ENCODE measurements at places on chromosomes 5 and 9.

DNA sequence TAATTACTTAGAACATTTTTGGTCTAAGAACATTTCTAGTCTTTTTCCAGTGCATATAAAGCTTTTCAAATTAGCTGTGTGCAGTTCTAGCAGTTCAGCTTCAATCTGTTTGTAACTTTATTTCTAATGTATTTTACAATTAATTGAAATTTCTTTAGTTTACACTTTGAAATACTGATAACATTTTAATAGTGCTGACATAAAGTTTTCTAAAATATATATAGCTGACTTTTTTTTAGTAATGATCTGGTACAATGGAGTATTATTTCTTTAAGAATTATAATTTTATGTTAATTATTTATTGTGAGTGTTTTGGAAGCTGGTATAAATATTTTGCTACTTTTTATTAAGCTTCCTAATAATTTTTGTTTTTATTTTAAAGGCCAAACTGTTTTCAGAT is 43.3 kb downstream of the CCNH start:
- no peak for DNase-seq

GRCh38 chr5:2900360-2900759 is 148.9 kb upstream of the IRX2 start:
- no peak for DNase-seq

DNA sequence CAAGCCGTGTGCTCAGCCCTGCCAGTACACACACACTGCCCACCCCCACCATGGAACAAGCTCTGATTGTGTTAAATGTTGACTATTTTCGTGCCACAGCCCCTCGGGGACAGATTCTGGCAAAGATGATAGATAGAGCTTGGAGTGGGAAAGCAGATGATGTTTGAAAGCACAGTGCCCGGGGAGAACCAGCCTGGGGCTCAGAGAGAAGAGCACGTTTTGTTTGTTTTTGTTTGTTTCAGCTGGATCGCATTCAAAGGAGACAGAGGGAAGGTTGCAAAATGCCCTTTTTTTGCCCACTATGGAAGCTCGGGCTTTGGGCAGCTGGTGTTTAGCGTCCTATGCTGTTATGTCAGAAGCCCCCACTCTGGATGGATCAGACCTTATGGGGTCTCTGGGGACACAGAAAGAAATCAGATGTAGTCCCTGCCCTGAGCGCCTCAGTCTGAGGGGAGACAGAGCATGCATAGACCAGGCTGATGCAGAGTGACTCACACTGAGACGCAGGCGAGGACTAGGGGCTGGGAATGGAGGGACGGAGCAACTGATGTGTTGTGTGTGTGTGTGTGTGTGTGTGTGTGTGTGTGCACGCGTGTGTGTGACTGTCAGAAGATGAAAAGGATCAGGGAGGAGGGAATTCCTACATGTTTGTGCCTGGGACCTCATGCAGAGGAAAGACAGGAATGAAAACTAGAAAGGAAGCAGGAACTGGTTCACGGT is 229.7 kb downstream of the MELK start:
- no peak for DNase-seq

DNA sequence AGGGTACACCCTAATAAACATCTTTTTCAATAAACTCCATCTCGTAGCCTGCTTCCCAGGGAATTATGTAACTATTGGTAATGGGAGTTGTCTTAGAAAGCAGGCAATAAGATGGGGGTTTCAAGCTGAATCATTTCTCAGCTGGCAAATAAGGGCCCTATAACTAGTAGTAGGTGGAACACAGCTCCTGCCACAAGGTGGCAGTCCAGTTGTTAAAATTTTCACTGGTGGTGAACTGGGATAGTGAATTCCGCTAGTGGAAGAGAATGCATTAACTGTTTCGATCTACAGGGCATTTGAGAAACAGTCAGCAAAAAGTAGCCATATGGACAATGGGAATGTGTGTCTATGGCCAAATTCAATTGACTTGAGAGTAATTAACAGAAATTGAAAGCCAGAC is 27.7 kb downstream of the PCDHB15 start:
- no peak for DNase-seq

- no peak for DNase-seq
These were observed 35.7 kb upstream of the LURAP1L start for GRCh38 chr9:12739014-12739652.

GRCh38 chr9:105975886-105976645 is 281.7 kb downstream of the TMEM38B start:
- DNase-seq: no peak

DNA sequence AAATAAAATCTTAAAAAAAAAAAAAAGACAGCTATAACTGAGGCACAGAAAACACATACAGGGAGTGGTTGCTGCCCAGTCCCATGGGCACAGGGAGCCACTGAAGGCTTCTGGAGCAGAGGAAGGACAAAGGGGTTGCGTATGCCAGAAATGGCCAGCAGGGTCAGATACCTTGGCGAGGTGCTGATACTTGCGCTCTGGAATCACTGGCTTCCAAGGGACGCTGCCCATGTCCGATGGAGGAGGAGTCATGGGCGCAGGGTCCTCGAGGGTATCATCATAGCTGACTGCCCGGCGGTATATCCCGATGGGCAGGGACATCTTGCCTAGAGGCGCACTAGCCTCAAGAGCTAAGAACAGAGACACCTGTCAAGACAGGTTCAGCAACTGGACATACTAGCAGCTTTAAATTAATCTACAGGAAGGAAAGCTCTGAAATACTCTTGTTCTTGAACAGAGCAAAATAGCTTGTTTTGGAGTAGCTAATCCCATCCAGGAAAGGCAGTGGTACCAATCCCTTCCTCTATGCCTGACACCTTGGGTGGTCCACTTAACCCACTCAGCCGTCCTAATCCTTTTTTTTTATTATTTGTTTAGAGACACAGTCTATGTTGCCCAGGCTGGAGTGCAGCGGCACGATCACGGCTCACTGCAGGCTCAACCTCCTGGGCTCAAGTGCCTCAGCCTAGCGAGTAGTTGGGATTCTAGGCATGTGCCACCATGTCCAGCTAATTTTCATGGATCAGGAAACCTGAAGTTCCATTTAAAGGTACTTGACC is 6.0 kb downstream of the KIAA1191 start:
- DNase-seq: no peak

DNA sequence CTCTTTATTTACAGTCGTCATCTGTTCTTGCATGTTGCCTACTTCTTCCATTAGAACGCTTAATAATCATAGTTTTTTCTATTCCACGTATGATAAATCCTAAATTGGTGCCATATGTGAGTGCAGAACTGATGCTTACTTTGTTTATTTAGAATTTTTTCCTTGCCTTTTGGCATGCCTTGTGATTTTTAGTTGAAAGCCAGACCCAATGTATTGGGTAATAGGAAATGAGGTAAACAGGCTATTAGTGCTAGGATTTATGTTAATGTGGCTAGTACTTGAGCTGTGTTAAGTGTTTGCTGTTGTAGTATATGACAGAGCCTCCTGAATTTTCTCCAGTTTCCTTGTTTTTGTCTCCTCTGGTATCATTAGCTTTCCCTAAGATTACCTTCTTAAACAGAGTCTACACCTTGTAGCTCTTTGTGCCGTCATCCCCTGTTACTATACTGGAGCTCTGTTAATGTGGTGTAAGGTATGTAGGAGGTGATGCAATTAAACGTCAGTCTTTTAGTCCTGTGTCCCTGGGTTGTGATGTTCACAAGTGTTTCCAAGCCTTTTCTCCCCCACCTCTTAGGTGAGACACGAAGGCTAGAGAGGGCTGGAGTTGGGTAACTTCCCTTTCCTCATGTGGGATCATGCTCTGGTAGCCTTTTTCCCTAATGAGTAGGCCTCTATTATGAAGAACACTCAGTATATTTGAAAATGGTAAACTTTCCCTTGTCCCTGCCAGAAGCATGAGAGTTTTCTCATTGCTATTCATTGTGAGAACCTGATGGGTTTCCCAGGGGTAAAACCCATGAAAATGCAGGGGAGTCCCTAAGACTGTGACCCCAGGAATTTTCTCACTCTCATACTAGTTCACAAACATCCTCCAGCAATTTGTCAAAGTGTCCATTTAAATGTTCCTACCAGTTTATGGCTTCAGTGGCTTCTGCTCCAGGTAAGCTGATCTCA is 21.2 kb downstream of the SPATA31D3 start:
- DNase-seq: no peak

- no peak for DNase-seq
These were observed 66.5 kb downstream of the F2RL2 start for GRCh38 chr5:76556511-76557221.

DNA sequence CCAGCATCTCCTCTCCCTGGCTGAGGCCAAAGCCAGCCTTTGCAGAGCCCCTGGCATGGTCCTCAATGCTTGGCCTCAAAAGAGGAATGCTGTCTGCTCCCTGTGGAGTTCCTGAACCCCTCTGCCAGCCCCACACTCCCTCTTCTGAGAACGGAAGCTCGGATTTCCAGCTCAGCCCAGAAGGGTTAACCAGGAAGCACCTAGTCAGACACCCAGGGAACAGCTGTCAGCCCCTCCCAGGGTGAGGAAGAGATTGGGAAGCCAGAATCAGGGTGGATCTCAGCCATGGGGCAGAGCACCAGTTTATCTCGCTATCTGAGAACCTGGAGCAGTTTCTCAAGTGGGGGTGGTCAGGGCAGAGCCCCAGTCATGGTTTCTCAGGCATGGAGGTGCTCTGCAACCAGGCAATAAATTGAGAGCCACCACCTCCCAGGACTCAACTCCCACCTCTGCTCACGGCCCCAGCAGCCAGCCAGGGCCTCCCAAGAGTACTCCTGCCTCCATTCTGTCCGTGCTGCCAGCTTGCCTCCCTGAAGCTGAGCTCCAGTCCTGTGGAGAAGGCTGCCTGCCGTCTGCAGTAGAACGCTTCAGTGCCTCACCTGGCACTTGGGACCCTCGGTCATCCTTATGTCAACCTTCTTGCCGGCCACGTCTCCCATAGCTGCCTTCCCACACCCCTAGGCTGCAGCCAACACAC is 7.6 kb downstream of the FOXE1 start:
- DNase-seq: no peak

DNA sequence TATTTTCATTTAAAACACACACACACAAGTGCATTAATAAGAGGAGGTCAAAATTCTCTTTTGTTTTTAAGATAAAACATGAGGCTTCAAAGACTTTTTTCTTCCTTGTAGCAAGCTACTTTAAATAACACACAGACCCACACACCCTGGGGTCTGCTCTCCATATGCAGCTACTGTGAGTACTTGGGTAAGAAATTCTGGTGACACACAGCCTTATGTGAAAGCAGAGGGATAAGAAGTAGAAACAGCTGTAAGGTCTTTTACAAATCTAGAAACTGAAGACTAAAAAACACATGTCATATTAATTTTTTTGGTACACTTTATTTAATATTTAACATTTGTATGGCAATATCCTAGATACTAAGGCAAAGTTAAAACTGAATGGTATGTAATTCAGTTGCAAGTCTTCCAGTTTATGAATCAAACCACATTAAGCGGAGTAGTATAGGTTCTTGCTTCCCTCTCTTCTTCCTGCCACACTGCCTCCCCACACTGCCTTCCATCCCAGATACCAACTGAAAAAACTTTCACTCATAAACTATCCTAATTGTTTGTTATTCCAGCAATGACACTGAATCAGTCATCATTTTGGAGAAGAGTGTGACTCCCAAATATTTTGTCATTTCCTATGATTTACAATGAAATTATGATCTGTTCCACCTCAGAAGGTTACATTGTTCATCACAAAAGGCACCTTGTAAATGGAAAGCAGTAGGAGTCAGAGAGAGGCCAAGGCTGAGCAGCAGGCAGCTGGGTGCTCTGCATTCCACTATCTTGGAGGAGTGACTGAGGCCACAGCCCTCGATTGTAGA is 92.0 kb downstream of the PLCXD3 start:
- no peak for DNase-seq

DNA sequence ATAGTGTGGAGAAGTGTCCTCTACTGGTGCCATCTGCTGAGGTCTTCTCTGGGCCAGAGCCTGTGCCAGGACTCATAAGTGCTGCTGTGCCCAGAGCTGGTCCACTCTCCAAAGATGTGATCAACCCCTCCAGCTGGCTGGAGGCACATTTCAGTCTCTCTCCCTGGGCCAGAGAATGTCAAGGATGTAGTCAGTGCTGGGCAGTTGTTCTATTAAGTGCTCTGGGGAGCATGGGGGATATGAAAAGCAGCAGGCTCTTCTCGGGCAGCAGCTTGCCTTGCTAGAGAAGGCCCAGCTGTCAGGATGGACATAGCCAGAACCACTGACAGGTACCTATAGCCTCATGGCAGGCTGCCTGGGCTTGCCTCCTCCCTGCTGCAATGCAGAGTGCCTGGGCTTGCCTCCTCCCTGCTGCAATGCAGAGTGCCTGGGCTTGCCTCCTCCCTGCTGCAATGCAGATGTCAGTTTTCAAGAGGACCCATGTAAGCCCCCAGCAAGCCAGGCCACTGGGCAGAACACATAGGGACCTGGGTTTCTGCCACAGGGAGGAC is 157.2 kb upstream of the PANK3 start:
- no peak for DNase-seq

- no peak for DNase-seq
These were observed 111.9 kb upstream of the TARS1 start for GRCh38 chr5:33328818-33329217.

DNA sequence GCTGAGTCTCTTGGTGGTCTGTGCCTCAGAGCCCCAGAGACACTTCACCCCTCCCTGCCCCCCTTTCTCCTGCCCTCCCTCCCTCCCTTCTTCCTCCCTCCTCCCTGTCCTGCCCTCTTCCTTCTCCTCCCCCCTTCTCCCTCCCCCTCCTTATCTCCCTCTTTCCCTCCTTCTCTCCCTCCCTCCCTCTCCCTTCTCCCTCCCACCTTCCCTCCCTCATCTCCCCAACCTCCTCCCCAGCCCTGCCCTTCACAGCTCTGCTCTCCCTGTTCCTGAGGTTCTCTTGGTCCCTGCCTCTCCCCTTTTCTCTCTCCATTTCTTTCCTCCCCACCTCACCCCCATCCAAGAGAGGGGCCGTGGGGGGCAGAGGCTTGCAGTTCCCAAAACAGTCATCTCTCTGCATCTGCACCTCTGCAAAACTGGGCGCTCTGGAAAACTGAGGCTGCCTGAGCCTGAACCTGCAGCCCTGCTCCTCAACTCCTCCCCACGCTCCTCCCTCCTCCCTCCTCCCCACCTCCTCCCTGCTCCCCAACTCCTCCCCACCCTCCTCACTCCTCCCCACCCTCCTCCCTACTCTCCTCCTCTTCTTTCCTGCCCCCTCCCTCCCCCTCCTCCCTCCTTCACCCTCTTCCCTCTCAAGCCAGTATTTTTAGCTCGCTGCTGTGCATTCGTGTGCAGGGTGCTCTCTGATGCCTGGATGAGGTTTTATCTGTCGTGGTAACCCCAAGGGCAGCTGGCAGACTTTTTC is 219.1 kb downstream of the C9orf50 start:
- no peak for DNase-seq

- no peak for DNase-seq
These were observed 214.3 kb downstream of the C9orf50 start for GRCh38 chr9:129406278-129407225.

- DNase-seq: peak; percentile 76
These were observed 38.4 kb downstream of the HRH2 start for GRCh38 chr5:175696139-175696854.
